Inflammatory macrophage treated with lipopolysaccharide for 4 hours (primary cell): ENCODE measurements at places on chromosomes 1 and 21.

- no peak for DNase-seq
These were observed 6.6 kb downstream of the TXLNA start for GRCh38 chr1:32186077-32186476.

- no peak for DNase-seq
These were observed at the start of gene KRTAP19-1 for GRCh38 chr21:30480145-30480544. Gene KRTAP19-1, minus strand, starts transcription at chr21:30480367. Its CDS starts 50 bp downstream, at chr21:30480317.

DNA sequence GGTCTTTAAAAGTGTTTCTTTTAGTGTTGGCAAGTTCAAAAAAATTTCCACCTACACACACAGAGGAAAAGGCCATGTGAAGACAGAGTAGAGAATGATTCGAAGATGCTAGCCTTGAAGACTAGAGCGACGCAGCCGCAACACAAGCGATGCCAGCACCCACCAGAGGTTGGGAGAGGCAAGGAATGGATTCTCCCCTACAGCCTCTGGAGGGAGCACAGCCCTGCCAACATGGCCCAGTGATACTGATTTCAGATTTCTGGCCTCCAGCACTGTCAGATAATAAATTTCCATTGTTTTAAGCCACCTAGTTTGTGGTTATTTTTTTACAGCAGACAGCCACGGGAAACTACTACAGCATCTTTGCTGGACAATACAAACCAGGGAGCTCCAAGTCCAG is 6.9 kb upstream of the ADAR start:
- no peak for DNase-seq

GRCh38 chr1:8314346-8315280 is 3.3 kb upstream of the SLC45A1 start:
- peak; percentile 37 for DNase-seq

GRCh38 chr1:58592522-58593134 is 15.6 kb upstream of the TACSTD2 start:
- no peak for DNase-seq

DNA sequence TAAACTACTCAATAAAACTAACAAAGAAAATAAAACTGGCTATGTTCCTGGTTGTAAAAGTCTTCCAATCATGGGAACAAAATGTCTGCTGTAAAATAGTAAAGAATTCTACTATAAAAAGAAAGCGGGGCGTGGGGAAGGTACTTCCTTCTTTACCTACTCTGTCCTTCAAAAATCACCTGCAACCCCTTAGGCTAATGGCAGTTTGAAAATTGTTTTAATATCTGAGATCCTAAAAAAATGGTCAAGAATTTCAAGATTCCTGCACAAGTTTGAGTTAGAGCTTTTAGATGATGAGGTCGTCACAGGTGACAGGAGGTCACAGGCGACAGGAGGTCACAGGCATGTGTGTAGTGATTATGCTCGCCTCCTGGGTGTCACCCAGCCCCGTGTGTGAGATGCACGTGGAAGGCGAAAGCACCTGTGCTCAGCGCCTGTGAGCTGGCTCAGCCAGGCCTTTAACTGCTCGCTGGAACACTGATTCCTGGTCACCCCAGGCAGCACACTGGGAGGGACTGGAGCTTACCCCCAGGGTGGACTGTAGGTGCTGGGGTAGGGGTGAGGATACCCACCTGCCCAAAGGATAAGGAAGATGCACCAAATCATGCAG is 18.6 kb upstream of the TMPRSS2 start:
- DNase-seq = no peak

- DNase-seq = no peak
These were observed 50.9 kb upstream of the KCNJ15 start for GRCh38 chr21:38205940-38206339.

- no peak for DNase-seq
These were observed 108.1 kb upstream of the CSF3R start for GRCh38 chr1:36590771-36591170.

- no peak for DNase-seq
These were observed 21.3 kb downstream of the RGS4 start for GRCh38 chr1:163090321-163090945.

DNA sequence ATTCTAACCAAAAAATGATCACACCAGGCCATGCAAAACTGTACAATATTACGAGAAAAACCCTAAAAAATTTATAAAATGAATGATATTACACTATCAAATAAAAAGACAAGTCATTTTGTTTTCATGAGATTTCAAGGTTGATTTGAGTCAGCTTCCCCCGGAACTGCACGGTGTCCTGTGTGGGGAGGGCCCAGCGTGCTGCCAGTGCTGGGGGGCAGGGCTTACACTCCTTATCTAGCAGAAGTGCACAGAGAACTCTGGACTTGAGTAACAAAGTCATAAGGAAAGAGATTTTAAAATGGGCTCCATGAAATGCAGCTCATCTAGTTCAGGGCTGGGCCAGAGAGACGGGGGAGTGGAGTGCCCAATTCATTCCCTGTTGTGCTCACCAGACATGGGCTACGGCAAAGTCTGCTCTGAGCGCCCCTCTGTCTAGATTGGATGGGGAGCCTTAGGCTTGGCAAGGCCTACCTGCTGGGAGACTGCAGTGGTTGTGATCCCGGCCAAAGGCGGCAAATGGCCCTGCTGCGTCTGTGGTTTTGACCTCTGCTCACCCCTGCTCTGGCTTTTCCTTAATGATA is 50.1 kb downstream of the COQ8A start:
- peak; percentile 15 for DNase-seq

- DNase-seq = no peak
These were observed 22.9 kb upstream of the SLC44A3 start for GRCh38 chr1:94797291-94797690.

DNA sequence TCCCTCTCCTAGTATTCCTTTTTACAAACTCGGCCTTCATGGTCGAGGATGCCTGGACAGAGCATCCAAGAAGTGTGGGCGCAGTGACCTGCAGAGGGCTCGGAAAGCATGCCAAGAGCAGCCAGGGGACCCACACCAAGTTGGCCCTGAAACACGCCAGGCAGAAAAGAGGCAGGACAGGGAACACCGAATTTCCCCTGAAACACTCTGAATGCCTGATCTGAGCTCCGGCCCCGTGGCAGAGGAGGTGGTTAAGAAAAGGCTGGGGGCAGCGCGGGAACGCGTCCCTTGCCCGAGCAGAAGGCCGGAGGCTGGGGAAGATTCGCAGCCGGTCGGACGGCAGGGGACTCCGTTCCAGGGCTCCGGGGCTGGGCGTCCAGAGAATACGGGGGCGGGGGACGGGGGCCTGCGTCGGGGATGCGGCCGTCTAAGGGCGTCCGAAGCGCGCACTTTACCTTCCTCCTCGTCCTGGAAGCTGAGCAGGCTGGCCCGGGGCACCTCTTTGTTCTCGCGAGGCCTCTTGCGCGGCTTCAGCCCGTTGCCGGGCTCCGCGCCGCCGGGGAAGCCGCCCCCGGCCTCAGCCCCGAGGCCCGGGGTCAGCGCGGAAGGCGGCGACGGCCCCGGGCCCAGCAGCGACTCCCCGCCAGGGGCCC is 558 bp downstream of the PAXBP1 start:
- peak; percentile 63 for DNase-seq

DNA sequence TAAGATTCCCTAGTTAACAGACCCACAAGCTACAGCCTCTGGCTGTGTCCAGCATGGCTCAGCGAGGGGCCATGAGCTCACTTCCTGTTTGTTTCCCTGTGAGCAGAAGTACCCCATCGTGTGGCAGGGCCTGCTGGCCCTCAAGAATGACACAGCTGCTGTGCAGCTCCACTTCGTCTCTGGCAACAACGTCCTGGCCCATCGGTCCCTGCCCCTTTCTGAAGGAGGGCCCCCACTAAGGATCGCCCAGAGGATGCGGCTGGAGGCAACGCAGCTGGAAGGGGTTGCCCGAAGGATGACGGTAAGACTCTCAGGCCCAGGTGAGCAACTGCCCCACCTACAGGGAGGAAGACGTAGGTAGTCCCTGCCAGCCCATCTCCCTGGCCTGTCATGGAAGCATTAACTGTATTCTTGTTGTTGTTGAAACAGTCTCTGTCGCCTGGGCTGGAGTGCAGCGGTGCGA is 38.2 kb downstream of the ZBTB17 start:
- peak; percentile 52 for DNase-seq

GRCh38 chr1:30727824-30728223 is 4.4 kb upstream of the MATN1 start:
- no peak for DNase-seq

DNA sequence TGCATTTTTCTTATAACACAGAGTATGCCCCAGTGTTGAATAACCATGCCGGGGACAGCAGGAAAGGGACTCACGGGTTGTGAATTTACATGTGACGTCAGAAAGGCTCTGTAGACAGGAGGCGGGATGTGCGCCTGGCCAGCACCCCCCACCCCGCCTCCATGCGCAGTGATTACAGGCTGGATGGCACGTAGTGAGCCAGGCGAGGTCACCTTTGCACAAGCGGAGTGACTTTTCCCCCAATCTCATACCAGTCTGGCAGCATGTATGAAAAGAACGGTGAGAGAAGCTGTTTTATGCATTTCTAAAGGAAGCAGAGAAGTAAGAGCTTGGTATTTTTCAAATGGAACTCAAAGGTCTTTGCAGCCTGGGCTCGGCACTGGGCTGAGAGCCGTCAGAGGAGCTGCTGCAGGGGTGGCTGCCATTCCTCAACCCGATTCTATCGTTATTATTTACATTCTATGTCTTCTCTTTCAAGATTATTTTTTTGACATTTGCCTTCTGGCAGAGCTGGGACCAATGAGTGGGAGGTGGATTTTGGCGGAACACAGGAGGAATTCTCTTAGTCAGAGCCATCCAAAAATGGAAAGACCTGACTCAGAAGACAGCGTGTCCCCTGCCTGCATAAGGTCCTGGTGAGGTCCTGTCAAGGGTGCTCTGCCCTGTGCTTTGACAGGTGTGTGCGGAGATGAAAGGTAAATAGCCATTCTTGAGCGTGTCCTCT is 115.6 kb upstream of the SLC45A1 start:
- no peak for DNase-seq
